PC-9 (cell line): ENCODE measurements at places on chromosomes 2 and 18. TPM values are rescaled to one million over a fixed set of nuclear protein-coding genes. Genes with fewer than 3 reads are reported as not detected.

Gene PTPRN
- total RNA-seq: not detected in 2 replicates

GRCh38 chr2:162826921-162827320 lies 11.6 kb downstream of the KCNH7 start:
- no peak for DNase-seq

GRCh38 chr2:45172760-45173392 lies 163.6 kb upstream of the SIX2 start:
- no peak for DNase-seq

Gene CD8B2
- total RNA-seq: not detected in 2 replicates

Gene CD302
- 1.5 and 2.6 TPM in 2 replicates for total RNA-seq

- no peak for DNase-seq
These were observed 70.8 kb downstream of the LRP2 start for GRCh38 chr2:169291517-169291916.

DNA sequence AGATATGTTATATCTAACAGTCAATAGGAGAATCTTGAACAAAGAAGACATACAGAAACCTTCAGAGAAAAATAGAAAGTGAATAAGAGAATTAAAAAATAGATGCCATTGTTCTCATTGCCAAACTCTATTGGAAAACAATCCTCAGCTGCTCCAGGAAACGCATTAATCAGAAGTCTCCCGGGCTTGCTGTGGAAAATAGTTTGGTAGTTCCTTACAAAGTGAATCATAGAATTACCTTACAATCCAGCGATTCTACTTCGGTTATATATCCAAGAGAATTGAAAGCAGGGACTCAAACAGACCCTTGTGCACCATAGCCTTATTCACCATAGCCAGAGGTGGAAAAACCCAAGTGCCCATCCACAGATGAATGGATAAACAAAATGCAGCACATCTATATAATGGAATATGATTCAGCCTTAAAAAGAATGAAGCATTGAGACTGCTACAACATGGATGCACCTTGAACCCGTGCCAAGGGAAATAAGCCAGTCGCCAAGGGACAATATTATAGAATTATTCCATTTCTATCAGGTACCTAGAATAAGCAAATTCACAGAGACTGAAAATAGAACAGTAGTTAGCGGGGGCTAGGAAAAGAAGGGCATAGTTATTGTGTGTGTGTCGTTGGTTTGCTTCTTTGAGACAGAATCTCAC lies 21.9 kb upstream of the CHRNA1 start:
- no peak for DNase-seq

DNA sequence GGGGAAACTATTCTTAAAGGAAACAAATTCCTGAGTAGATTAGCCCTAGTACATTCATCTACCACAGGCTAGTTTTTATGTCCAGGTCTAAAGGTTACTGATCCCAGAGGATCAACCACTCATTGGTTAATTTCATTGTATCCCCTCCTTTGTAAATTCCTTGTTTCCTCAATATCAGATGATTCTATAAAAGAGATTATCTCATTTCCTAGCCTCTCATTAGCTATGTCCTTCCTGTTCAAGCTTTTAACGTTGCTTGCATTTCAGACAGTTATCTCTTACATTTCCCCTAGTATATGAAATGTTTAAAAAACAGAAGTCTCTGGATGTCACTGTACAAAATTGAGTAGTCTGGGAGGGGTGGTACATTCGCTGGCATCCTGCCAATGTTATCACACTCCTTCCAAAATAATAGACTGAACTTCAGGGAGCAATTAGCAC lies 24.2 kb upstream of the ARMC9 start:
- no peak for DNase-seq

Gene TMEM182
- total RNA-seq: 12.9 and 13.7 TPM in 2 replicates

GRCh38 chr2:43159797-43160196 lies 66.6 kb downstream of the ZFP36L2 start:
- DNase-seq: peak; percentile 41

DNA sequence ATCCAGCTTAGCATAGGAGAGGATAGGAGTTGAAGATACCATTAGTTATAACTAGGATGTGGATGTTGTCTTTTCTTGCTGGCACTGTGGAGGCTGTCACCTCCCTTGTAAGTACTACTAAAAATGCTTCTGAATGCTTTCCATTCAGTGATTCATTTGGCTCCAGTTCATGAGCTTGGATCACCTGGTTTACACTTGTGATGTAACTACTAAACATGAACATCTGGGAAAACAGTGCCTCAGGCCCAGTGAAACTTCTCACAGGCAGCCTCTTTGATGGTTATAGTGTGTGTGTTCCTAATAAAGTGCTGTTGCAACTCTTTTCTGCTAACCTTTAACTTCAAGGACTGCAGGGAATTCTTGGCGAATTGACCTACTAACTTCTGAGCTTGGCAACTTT lies 13.0 kb upstream of the SLC9A2 start:
- peak; percentile 78 for DNase-seq

DNA sequence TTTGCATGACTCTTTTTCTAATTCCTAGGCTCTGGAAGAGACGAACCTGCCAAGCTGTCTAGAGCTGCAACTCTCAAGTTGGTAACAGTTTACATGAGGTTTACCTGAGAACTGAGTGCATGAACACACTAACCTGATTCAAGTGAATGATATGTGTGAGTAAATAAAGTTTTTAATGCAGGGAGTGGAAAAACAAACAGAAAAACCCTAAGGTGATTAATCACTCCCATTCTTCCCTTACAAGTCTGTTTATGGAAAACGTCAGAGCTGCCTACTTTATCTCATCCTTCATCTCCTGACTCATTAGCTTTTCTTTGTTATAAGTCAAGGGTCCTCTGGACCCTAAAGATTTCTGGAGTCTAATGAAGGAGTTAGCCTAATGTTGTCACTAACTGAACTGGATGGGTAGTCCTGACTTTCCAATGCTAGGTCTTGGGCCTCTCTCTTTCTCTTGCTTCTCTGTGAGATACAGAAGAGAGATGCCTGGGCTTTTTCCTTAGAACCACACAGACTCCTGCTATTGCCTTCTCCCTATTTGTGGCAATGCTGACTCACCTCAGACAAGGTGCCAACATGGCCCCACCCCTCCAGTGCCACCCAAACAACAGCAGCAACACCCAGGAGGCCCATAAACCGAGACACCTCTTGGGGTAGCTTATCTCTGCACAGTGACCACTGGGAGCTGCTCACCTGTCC lies 952.4 kb downstream of the EPHA4 start:
- DNase-seq: peak; percentile 96

- no peak for DNase-seq
These were observed 192.1 kb upstream of the CXCR4 start for GRCh38 chr2:136310005-136310495.

DNA sequence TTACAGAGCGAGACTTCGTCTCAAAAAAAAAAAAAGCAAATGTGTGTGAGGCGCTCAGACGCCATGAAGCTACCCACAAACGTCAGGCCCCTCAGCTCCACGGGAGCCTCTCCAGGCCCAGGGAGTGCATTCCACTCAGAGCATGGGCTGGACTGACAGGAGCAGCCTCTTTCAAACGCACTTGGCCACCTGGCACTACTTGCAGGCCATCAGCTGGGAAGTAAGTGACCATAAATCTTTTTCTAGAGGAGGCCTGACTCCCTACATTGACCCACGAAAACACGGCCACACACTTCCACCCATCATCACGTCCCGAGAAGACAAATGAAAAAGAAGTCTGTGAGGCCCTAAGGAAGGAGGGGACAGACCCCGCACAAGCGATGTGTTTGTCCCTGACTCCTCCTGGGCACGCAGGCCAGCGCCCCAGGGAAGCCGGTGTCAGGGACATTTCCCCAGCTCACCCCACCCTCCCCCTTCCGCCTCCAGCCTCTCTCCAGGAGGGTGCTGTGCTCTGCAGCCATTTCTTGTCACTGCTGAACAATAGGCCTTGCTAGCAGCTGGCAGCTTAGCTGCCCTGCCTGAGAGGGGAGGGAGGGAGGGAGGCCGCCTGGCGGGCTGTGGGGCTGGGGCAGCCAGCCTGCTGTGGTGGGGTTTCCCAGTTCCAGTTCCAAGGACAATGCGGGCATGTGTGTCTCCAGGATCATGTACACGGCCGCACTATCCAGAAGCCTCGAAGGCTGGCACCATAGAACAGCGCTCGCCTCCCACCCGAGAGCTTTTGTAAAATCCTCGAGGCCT lies 26.6 kb downstream of the SERTAD2 start:
- DNase-seq: no peak

DNA sequence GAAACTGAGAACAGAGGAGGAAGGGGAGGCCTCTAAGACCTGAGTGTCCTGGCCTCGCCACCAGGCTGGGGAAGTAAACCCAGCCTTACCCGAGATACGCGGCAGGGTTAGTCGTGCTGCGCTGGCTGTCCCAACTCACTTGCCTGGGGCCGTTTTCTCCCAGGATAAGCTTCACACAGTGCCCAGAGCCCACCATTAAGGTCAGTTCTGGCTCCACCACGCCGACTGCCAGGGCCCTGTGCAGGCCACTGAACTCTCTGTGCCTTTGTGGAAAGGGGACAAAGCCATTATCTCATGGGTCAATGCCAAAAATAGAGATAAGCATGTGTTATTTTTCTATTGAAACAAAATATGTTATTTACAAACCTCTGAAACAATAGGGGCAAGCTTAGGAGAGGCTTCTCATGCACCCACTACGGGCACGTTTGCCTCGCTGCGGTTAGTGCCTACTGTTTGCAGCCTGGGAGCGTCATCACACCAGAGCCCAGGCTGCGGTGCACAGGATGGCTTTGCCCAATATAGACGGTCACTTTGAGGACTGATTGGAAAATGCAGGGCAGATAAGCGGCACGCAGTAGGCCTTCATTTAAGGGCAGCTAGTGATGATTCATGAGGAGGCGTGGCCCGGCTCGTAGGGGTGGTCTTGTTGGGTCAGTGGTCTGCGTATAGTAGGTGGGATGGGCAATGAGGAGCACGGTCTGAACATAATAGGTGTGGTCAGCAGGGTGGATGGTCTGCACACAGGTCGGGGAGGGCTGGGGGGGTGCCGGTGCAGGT lies 242.1 kb downstream of the GLI2 start:
- DNase-seq: no peak

Gene SKA1
- total RNA-seq: 14.7 and 18.3 TPM in 2 replicates

- no peak for DNase-seq
These were observed 559.8 kb upstream of the REG3G start for GRCh38 chr2:78465707-78466106.

Gene IL1F10
- not detected in 2 replicates for total RNA-seq

Gene IRS1
- 26.2 and 28.6 TPM in 2 replicates for total RNA-seq

DNA sequence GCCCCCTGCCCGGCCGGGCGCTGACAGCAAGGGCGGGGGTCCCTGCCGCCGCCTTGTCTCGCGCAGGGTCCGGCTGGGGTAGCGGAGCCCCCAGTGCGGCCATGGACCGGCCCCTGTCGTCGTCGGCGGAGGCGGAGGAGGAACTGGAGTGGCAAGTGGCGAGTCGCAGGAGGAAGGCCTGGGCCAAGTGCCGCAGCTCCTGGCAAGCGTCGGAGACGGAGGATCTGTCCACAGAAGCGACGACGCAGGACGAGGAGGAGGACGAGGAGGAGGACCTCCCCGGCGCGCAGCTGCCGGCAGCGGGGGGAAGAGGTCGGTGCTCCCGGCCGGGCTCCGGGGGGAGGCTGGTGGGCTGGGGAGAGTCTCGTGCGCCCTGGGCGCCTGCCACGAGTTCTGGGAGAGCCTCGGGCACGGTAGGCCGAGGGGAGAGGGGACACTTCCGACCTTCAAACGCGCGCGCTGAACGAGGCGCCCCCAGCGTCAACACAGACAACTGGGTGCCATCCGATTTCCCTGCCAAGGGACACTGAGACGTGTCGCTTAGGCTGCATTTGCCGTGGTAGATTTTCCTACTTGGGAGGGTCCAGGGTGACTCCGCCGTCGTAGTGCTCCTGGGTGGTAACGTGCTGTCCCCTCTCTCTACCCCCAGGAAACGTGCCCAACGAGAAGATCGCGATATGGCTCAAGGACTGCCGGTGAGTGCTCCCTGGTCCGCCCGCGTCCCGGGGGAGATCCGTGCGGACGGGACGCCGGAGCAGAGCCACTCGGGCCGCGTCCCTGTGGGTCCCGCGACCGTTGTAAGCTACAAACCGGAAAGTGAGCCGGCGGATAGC lies 652 bp downstream of the ITPRID2 start:
- DNase-seq: peak; percentile 88
